GM04504 (cell line): ENCODE measurements at places on chromosomes 5 and 9.

DNA sequence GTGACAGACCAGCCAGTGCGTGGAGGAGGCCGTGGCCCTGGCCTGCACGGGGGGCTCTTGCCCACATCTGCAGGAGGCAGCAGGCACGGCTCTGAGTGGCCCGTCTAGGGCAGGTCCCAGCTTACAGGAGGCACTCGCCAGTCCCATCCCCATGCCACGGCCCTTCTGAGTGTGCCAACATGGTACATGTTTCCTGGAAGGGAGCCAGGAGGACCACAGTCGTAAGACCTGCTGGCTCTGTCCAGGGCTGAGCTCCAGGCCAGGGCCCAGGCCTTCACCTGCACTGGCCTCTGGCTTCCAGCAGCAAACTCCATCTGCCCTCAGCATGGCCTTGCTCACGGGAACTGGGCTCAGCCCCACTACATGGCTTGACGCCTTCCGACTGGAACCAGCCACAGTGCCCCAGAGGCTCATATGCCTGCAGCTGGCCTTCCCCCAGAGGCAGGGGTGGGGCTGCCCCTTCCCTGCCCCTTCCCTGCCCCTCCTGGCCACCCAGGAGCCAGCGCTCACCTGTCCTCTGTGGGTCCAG is 3.8 kb downstream of the NKD2 start:
- no peak for DNase-seq

DNA sequence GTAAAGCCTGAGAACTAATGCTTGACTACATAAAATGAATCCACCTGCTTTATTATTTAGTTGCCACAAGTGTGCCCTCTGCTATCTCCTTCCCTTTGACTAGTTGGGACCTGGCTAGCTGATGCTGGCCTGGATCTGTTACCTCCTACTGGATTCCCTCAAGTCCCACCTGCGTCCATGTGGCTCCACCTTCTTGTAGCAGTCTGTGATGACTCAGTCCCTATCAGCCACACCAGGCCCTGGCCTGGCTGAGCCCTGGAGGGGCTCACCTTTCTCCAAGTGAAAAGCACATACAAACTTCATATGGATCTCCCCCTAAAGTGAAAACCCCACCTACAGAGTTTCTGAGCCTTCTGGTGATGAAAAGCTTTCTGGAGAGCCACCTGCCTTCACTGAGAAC is 611.4 kb downstream of the SEMA5A start:
- DNase-seq: no peak

GRCh38 chr5:174990909-174991308 is 266.5 kb downstream of the MSX2 start:
- DNase-seq: no peak

- DNase-seq: no peak
Observed at GRCh38 chr5:124920909-124921666, 174.6 kb upstream of the ZNF608 start.

GRCh38 chr9:14480526-14480925 is 166.6 kb upstream of the NFIB start:
- no peak for DNase-seq

GRCh38 chr9:107518037-107518807 is 28.7 kb upstream of the KLF4 start:
- DNase-seq: no peak

DNA sequence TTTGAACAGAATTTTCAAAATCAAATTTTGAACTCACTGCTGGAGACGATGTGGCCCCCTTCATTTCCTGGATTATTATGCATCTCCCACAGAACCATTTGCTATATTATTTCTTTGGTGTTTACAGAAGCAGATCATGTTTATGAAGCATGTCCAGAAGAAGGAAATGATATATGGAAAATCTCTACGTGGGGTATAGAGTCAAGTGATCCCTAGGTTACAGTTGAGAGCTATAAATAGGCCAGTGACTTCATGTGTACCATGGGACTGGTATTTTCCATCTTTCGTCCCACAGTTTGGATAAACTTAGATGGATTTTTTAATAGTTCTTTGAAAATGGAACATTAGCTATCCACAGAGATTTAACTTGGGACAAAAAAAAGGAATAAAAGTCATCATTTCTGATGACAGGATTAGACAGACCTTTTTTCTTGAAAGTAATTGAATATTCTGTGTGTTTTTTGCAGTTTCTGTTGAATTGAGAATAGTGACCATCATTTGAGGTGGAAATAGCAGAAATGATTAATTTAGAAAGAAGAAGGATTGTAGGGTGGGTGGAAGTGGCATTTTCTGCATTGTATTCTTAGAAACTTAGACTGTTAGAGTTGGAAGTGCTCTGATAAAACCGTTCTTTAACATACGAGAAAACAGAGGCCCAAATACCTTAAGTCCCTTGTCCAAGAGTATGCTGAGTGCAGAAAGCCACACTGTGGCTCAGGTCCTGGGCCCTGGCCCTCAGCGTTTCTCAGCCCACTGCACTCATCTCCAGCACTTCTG is 136.4 kb downstream of the PIP5K1B start:
- DNase-seq: no peak

DNA sequence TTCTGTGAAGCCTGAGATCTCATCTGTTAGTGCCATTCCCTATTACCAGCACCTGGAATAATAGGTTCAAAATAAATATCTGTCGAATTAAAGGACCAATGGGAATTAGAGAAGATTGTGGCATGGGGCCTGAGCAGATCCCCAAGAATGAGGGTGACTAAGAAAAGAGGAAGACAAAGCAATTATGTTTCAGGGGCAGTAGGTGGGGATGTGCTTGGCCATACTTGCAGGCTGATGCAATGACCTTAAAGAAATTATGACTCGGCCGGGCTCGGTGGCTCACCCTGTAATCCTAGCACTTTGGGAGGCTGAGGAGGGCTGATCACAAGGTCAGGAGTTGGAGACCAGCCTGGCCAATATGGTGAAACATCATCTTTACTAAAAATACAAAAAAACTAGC is 562.8 kb downstream of the PTPRD start:
- DNase-seq: no peak

GRCh38 chr9:68507806-68508145 is 32.9 kb downstream of the TMEM252 start:
- no peak for DNase-seq

DNA sequence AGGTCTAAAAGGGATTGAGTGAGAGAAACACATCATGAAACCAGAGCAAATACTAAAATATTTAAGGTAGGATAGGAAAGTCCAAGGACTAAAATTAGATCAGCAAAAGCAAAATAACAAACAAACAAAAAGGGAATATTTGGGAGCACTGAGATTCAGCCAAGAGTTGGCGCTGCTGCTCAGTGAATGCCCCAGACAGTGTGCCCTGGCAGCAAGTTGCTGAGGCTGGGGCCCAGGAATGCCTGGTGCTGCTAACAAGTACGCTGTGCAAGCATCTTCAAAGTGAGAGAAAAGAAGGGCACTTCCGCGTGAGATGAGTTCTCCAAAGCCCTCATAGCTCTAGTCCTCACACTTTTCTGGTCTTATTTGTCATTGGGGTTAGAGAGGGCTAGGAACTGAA is 603.3 kb downstream of the EFNA5 start:
- DNase-seq: no peak

GRCh38 chr9:20995616-20996015 is 35.8 kb downstream of the HACD4 start:
- DNase-seq: no peak

- DNase-seq: no peak
Observed at GRCh38 chr9:94973451-94973941, 247.0 kb downstream of the AOPEP start.

GRCh38 chr5:14216902-14217301 is 73.8 kb downstream of the TRIO start:
- no peak for DNase-seq

- no peak for DNase-seq
Observed at GRCh38 chr9:136669791-136670464, 7.2 kb downstream of the EGFL7 start.

- DNase-seq: no peak
Observed at GRCh38 chr5:151186538-151186937, 29.0 kb upstream of the ANXA6 start.

GRCh38 chr9:77783518-77783917 is 135.4 kb upstream of the GNA14 start:
- DNase-seq: no peak

- DNase-seq: peak; percentile 69
Observed at GRCh38 chr5:94433397-94434163, 184.8 kb downstream of the KIAA0825 start.

- DNase-seq: no peak
Observed at GRCh38 chr9:36770025-36770424, 197.3 kb downstream of the MELK start.

DNA sequence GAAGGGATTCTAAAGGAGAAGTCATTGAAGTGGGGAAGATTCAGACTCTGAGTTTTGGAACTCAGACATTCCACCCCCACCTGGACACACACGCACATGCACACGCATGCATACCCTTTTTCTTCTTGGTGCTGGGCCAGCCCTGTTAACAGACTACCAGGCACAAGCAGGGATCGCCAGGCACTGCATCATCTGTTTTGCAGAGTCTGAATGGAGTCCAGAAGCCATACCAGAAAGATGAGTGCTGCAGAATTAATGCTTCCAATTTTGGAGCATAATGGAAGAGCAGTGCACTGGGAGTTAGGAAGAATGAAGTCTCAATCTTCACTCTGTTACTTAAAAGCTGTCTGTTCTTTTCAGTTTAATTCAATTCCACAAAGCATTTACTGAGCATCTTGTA is 95.5 kb downstream of the PDE8B start:
- peak; percentile 62 for DNase-seq
